ENCODE measurements at places on chromosomes 1 and 21.

- DNase-seq = no peak
Measured at GRCh38 chr1:10773376-10773775, 23.1 kb downstream of the CASZ1 start.

DNA sequence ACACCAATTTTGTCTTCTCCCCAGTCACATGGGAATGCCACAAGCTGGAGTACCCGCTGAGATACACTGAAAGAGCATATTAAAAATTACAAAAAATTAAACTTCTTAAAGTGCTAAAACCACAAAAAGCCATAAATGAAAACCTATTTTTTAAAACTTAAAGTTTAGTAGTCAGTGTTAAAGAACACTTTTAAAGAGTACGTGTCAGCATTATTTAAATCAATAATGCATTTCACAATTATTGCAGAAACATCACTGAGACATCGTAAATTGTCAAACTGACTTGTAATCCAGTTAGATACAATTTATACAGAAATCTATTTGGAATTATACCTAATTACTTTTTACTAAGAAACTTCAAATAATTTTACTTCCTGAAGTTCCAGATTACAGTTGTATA lies 22.9 kb downstream of the ZBTB21 start:
- no peak for DNase-seq

GRCh38 chr1:109997867-109998229 lies 13.3 kb downstream of the AHCYL1 start:
- DNase-seq = no peak

DNA sequence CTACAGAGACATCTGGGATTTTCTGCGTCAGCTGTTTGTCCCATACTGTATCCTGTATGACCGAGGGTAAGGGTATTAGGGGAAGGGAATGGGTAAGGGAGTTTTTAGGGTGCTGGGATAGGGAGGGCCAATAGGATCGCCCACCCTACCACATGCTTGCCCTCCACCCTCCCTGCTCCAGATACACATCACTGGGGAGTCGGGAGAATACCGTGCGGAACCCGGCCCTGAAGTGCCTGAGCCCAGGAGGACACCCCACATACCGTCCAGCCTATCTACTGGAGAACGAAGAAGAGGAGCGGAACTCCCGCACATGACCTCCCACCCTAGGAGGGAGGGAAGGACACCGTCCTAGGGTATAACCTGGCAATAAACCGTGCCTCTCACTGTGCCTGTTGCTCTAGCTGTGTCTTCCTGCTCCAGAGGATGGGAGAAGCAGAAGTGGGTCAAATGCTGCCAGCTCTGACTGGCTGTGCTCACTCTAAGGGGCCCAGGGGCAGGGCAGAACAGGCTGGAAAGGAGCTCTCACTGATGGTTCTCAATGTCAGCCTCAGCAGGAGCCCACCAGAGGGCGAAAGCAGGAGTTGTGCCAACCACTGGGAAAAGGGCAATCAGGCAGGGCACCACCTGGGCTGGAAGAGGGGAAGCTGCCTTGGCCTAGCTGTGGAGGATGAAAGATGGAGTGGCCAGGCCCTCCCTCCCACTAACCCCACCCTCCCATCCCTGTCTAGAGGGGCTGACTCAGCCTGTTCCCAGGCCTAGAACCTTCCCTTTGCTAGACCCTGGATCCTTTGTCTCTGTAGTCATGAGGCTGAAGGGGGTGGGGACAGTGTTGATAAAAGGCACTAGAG lies 440 bp upstream of the LENEP start:
- DNase-seq = no peak

GRCh38 chr1:236888903-236889302 lies 93.8 kb downstream of the MTR start:
- DNase-seq = no peak

GRCh38 chr1:213858581-213858980 lies 129.2 kb upstream of the PROX1 start:
- no peak for DNase-seq

DNA sequence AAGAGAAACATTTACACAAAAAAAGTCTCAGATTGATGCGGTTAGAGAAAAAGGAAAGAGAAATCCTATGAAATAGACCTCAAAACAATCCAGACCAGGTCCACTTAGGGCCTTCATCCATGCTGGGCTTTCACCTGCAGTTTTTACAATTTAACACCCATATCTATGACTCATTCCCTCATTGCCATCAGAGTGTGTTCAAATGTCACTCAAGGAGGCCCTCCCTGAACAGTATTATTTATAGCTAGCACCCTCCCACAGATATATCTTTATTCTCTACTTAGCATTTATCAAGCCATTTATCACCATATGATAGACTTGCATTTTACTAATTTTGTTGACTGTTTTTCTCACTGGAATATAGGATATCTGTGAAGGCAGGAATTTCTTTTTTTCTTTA lies 824 bp upstream of the KRTAP21-3 start:
- no peak for DNase-seq

DNA sequence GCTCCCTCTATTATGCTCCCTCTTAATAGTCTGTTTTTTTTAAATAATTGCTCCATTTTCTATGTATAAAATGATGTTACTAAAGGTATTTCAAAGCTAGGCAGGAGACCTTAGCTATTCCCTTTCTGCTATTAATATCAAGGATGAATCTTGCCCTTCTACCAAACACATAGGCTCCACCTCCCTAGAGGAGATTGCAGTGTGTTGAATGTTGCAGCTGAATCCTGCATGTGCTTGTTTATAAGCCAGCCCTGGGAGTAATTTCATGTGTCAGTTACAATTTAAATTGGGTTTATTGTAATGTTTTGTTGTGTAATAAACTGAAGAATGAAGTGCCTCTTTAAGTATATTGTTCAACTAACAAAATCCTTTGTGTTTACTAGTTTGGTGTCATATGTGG lies 66.0 kb downstream of the TMEM200B start:
- no peak for DNase-seq

DNA sequence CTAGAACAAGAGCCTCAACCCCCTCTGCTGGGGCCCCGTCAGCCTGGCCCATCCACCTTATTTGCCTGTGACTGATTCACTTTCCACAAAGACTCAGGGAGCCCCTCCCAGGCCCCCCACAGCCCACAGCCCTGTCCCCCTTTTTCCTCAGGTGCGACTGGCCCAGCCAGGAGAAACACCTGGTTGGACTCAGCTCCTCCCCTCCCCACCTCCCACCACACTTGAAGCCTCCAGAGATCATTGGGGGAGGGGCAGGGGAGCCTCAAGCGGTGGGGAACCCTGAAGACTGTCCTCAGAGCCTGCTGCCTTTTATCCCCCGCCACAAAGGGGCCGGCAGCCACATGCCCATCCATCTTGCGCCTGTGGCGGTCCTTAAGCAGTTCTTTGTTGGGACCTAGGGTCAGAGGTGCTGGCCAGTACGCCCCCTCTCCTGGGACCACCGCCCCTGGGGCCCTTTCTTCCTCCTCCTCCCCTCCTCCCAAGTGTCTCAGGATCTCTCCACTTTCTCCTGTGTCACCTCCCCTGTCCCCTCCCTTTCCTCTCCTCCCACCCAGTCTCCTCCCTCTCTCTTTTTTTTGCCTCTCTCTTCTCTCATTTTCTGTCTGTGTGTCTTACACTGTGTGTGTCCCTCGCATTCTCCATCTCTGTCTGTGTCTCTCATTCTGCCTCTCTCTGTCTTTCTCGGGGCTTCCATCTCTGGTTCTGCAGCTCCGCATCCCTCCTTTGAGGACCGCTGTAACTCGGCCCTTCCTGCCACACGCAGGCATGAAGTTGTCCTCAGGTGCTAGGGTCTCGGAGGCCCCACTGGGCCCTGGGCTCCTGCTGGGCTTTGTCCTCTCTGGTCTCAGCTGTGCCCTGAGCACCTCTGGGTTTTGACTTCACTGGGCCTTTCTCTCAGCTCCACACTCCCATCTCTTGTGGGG lies 12.2 kb downstream of the CRABP2 start:
- DNase-seq = peak; percentile 65

- DNase-seq = peak; percentile 63
Measured at GRCh38 chr1:41537788-41538351, 53.4 kb upstream of the EDN2 start.

DNA sequence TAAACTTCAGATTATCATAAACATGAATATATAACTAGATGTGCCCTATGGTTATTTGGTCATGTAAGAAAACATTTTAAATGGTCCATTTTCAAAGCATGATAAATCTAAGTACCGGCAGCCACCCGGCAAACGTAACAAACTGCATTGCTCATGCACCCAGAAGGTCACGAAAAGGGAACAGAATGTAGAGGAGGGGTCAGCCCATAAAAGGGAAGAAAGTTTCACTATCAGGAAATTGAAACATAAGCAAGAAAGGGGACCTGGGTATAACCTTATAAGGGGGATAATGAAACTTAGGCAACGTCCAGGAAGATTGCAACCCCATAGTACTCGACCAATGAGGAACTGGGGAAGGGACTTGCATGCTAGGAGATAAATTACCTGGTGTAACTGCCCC lies 421.2 kb upstream of the ZRANB2 start:
- no peak for DNase-seq

DNA sequence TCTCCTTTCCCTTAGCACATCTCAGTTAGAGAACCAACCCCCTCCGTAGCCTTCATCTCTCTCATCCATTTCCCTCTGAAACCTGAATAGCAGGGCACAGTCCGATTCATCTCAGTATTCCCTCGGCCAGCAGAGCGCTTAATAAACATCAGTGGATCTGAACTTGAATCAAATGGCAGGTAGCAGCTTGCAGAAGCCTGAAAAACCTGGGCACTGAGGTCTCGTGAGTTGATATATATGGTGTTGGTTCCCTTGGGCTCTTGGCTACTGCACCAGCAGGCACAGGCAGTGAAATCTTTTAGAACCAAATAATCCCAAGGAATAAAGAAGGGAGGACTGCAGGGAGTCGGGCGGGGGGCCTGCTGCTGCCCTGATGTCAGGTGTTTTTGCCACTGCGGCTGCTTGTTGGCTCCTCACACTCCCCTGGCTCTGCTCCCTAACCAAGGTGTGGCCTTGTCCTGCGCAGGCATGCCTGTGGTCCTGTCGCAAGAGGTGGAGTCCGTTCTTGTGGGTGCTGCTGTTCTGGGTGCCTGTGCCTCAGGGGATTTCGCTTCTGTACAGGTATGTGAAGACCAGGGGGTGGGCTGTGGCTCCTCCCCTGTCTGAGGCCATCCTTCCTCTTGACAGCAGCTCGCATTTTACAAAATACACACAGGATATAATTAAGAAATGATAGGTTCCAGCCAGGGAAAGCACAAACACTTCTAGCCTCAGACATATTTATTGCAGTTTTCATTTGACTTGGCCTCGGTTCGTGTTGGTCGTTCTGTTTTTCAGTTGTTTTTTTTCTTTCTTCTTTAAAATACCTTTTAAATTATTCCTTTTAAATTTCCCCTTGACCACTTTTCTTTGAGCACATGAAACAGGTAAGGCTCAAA lies 140.9 kb upstream of the HOOK1 start:
- no peak for DNase-seq

DNA sequence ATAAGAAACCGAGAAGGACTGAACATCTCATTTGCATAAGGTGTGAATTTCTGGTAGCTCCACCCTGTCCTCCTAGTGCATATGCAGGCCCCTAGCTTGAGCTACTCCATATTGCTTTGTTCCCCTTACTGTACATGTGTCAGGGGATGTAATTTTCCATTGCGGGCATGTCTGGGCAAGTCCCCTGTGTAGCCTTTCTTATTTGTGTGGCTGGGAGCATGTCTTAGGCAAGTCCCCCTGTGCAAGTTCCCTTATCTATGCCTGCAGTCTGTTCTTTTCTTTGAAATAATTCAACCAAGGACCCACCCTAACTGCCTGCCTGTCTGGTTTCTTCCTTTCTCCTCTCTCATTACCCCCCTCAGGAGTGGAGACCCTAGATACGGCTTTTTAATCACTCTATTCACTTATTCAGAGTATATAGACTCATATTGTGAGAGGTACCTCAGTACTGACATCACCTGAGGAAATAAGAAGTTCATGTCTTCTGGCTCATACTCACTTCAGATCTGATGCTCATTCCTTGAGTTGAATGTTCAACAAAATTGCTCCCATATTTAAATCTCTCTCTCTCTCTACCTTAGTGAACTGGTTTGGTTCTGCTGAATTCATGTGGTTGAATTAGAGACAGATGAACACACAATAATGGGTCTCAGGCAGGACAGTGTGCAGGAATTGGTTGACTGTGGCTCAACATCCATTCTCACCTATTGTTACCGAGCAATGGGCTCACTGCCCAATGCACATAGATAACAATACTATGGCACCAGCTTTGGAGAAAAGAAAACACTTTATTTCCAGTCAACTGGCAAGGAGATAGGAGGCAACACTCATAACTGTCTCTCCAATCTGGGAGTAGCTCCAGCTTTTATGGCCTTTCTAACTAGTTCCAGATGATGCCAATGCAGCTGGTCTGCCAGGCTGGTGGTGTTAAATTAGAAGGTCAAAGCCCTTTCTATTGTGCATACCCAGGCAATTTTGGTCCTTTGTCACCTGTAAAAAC lies 27.9 kb upstream of the NPL start:
- DNase-seq = no peak

GRCh38 chr1:94971491-94971924 lies 44.6 kb upstream of the CNN3 start:
- no peak for DNase-seq

DNA sequence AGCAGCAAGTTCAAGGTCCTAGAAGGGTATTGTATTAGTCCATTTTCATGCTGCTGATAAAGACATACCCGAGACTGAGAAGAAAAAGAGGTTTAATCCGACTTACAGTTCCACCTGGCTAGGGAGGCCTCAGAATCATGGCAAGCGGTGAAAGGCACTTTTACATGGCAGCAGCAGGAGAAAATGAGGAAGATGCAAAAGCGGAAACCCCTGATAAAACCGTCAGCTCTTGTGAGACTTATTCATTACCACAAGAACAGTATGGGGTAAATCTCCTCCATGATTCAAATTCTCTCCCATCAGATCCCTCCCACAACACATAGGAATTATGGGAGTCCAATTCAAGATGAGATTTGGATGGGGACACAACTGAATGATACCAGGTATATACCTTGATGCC lies 409.5 kb downstream of the NTNG1 start:
- DNase-seq = no peak

DNA sequence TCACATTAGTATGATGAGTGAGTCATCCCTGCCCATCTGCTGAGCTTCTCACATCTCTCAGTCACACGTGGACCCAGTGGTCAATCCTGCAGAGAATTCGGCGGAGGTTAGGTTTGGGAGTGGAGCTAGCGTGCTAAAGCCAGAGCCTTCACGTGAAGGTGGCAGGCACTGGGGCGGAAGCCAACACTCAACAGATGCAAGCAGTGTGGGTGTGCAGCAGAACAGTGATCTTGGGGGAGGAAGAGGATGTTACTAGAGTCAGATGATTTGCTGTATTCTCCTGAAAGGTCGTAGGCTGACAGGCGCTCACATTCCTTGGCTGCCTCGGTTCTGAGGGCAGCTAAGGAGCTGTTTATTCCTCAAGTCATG lies 6.7 kb downstream of the C1orf115 start:
- DNase-seq = no peak

- DNase-seq = no peak
Measured at GRCh38 chr1:158199849-158200248, 19.2 kb downstream of the CD1D start.

All from right forelimb (tissue), 1 donor.